Stimulated activated CD4-positive, alpha-beta T cell treated with anti-CD3 and anti-CD28 coated beads, TNF-alpha, amount 100 ng/mL, for 4 hours (primary cell): ENCODE measurements at places on chromosomes 16 and 17.
A peak's percentile ranks its signal among the peaks of the same experiment; 100 is the strongest.

GRCh38 chr17:43778337-43779144 lies at the start of gene DUSP3:
TSS of gene DUSP3 (minus strand) at chr17:43778977. CDS start at chr17:43778924, 53 bp downstream.
- peak; percentile 53 for DNase-seq

- no peak for DNase-seq
These were observed 595.0 kb downstream of the WWOX start for GRCh38 chr16:78694414-78694813.

GRCh38 chr17:42389899-42390298 lies 1.7 kb upstream of the STAT3 start:
- DNase-seq, result no peak

DNA sequence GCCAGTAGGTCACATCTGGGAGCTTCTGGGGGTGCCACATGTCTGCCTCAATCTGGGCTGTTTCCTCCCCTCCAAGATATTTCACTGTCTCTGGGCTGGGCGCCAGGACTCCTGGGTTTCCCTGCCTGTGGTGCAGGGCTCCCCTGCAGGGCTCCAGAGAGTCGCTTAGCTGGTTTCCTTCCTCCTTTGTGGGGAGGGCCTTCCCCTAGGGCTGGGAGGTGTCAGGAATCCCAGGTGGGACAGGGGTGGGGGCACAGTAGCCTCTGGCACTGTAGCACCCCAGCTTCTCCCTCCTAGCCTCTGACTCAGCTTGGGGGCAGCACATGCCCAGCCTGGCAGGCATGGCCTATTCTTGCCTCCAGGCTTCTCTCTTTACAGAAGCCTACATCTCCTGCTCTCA lies 2.6 kb downstream of the RARA start:
- DNase-seq, result no peak

GRCh38 chr16:72946474-72947194 lies 101.3 kb downstream of the ZFHX3 start:
- DNase-seq, result no peak

DNA sequence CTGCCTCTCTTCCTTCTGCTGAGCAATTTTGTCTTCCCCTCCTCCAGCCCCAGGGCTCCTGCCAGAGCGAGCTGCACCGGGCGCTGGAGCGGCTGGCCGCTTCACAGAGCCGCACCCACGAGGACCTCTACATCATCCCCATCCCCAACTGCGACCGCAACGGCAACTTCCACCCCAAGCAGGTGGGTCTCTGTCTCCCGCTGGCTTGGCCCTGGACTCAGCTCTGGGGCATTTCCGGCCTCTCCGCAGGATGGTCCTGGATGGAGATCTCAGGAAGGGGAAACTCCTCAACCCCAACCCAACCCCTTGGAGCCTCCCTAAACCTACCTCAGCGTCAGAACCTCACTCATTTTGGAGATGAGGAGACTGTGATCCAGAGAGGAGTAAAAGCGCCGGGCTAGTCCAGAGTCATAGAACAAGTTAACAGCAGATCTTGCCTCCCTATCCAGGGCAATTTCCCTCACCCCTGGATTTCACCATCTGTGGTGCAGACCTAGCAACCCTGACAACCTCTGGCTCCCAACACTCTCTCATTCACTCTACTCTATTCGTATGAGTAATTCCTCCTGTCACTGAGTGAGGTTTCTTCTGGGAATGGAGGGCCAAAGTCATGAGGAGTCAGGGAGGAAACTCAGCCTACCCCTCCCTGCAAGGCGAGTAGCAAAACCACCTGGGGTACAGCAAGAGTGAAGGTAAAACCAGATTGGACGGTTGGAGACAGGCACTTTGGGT lies 10.8 kb downstream of the IGFBP4 start:
- no peak for DNase-seq

- no peak for DNase-seq
These were observed 27.4 kb upstream of the C1QL1 start for GRCh38 chr17:44995436-44996001.

DNA sequence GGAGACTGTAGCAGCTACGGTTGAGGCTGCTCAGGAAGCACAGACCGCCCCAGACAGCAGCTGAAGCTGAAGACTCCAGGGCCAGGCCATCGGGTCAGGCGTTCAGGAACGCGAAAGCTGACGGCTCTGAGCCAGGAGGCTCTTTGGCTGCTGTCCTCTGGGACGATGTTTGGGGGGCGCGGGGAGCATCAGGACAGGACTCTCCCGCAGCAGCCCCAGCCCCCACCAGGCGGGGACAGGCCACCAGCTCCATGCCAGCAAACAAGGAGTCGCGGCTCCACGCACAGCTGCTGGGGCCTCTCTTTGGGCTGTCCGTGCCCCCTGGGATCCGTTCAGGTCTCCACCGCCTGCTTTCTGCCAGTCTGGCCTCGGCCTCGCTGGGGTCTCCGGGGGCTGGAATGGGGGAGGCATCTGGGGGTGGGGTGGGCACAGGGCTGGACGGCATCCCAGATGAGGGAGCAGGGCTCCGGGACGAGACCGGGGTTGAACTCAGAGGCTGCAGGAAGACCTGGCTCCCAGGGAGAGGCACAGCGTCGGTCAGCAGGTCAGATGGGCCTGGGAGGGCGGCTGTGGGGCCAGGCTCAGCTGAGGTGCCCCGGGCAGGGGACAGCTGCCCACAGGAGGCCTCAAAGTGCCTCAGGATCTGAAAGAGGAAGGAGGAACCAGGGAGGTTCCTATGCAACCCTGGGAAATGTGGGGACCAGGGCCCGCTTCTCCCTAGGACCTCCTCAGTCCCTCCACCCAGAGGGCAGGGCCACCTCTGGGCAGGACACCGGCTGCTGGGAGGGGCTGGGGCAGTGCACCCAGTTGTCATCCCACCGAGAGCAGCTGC lies 6.3 kb upstream of the CEP131 start:
- DNase-seq, result no peak

GRCh38 chr16:82628711-82629110 lies 1.9 kb downstream of the CDH13 start:
- no peak for DNase-seq

DNA sequence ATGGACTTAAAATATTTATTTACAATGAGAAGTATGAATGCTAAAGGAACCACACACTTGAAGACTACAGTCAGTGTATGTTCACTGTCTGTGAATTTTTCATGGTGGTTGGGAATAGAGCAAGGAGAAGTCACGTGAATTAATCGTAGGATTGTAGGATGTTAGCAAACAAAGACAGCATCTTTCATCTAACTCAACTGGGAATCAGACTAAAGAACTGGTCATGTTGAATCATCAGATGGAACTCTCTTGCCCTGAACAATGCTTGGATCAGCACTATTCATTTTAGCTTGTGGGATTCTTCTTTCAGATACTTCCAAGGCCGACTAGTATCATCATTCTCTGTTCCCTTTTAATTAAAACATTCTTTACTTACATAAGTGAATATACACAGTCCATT lies 18.1 kb downstream of the KCNJ2 start:
- no peak for DNase-seq

- DNase-seq, result no peak
These were observed 2.2 kb upstream of the ALOX15 start for GRCh38 chr17:4643676-4644075.

DNA sequence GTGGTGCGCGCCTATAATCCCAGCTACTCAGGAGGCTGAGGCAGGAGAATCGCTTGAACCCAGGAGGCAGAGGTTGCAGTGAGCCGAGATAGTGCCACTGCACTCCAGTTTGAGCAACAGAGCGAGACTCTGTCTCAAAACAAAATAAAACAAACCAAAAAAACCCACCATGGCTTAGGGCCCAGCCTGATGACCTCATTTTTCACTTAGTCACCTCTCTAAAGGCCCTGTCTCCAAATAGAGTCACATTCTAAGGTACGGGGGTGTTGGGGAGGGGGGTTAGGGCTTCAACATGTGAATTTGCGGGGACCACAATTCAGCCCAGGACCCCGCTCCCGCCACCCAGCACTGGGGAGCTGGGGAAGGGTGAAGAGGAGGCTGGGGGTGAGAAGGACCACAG lies 1.4 kb upstream of the STH start:
- DNase-seq, result no peak

- no peak for DNase-seq
These were observed 643.6 kb downstream of the HS3ST4 start for GRCh38 chr16:26335236-26335853.

- no peak for DNase-seq
These were observed 2.6 kb upstream of the KRT36 start for GRCh38 chr17:41492351-41492750.

DNA sequence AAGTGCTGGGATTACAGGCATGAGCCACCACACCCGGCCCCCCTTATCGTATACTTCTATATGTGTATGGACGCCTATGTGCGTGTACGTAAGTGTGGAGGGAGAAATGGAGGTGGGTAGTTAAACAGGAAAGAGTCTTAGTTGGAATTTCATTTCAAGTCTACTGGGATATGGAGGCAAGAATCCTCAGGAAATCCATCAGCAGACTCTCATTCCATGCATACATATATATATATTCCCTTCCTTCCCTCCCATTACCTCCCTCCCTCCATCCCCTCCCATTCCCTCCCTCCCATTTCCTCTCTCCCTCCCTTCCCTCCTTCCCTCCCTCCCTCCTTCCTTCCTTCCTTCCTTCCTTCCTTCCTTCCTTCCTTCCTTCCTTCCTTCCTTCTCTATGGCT lies 391.7 kb upstream of the RBFOX1 start:
- no peak for DNase-seq

DNA sequence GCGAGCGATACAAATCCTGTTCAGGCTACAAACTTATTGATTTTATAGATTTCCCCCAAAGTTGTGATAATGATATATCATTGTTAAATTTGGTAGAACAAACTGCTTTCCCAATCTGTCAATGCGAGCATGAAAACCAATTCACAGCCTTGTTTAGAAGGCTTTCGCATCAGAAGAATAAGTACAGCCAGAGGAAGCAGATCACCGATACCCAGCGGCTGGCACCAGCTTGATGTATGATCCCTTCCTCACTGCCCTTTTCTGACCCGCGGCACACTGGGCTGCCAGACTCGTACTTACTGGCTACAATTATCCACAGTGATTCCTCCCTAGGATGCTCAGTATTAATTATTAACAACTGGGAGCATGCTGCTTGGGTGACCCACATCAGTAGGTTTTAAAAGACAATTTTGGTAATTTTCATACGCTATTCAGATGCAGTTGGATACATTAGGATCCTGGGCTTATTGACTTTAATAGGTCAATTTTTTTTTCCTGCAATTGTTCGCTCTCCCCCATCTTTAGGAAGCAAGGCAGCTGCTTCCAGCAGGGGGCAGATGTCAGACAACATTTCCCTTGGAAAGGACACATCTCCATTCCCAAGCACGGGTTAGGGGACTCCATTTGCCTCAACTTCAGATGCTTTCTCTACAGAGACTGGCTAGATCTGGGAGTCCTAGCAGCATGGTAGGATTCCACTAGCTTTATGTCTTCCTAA lies 582.7 kb upstream of the PSMD7 start:
- no peak for DNase-seq

DNA sequence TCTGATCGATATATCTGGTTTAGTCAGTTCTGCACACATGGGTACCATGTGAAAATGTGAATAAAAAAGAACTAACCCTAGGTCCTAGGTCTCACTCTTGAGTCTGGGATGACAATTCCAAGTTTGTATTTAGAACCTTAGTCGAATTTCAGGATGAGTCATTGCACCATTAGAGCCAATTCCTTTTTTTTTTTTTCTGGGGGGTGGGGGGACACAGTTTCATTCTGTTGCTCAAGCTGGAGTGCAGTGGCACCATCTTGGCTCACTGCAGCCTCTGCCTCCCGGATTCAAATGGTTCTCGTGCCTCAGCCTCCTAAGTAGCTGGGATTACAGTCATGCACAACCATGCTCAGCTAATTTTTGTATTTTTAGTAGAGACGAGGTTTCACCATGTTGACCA lies 41.6 kb downstream of the SPAG9 start:
- no peak for DNase-seq

GRCh38 chr17:36674278-36674650 lies 72.9 kb downstream of the MRM1 start:
- DNase-seq, result no peak

- no peak for DNase-seq
These were observed 91.1 kb downstream of the ASIC2 start for GRCh38 chr17:33202021-33202420.

- no peak for DNase-seq
These were observed 45.2 kb upstream of the STAC2 start for GRCh38 chr17:39270923-39271322.

DNA sequence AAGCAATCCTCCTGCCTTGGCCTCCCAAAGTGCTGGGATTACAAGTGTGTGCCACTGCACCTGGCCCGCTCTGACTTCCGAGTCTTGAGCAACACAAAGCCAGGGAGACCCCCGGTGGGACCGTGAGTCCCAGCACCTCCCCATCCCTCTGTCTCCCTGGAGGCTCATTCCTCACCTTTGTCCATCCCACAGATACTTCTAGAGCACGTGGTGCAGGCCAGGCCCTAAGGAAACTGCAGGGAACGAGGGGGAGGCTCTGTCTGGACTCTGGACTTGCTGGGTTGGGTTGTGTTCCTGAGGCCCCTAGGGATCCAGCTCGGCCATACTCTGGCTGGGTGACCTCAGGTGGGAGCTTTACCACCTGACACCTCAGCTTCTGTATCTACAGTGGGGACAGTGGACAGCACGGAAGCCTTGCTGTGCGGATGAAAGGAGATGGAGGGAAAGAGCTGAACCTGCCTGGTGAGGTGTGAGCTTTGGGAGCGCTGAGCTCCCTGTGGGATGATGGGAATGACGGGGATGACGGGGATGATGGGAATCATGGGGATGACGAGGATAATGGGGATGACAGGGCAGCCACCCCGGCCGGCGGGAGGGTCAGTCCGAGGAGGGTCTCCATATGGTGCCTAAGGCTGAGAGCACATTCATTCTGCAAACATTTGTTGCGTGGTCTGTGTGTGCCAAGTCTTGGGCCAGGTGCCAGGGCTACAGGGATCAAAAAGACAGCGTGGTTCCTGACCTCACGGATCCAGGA lies 26.6 kb downstream of the C16orf74 start:
- DNase-seq, result no peak

DNA sequence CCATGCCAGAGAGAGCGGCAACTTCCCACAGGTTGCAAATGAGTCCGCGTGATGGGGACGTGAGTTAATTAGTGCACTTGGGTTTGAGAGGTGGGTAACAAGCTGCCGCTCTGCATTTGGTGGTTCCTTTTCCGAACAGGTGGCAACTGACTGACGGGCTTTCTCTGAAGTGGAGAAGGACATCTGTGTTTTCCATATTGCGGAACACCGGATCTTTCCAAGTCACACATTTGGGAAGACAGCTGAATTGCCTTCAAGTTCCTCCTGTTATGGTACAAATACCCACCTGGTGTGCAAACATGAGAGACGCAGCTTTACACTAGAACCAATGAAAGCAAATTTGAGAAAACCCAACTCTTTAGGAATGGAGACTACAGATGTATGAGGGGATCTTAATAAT lies 451.3 kb upstream of the ZFHX3 start:
- no peak for DNase-seq

GRCh38 chr17:83200751-83201150 lies 121.3 kb downstream of the METRNL start:
- no peak for DNase-seq

DNA sequence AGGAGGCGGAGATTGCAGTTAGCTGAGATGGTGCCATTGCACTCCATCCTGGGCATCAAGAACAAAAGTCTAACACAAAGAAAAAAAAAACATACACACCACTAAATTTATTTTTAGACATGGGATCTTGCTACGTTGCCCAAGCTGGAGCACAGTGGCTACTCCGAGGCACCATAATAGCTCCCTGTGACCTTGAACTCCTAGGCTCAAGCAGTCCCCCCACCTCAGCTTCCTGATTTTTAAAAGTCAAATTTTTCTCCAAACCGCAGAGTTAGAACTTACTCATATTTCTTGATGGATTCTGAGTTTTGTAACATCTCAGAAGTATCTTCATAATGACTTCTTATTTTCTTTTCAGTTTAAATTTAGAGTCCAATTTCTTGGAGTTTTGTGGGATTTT lies 3.4 kb downstream of the CMTM4 start:
- DNase-seq, result no peak
